ENCODE measurements at places on chromosomes 12 and 14. TPM values are rescaled to one million over a fixed set of nuclear protein-coding genes. Genes with fewer than 3 reads are reported as not detected.

- DNase-seq, result no peak
Observed at GRCh38 chr14:54676812-54677708, 110.1 kb downstream of the SAMD4A start.

GRCh38 chr12:23618718-23619117, 330.8 kb downstream of the SOX5 start:
- DNase-seq, result no peak

The TMCC3 gene
- 39.8 TPM for polyA plus RNA-seq

The KLRC3 gene
- not detected for polyA plus RNA-seq

The CLECL1 gene
- 0.32 TPM for polyA plus RNA-seq

The PLEKHD1 gene
- polyA plus RNA-seq, result 5.0 TPM

DNA sequence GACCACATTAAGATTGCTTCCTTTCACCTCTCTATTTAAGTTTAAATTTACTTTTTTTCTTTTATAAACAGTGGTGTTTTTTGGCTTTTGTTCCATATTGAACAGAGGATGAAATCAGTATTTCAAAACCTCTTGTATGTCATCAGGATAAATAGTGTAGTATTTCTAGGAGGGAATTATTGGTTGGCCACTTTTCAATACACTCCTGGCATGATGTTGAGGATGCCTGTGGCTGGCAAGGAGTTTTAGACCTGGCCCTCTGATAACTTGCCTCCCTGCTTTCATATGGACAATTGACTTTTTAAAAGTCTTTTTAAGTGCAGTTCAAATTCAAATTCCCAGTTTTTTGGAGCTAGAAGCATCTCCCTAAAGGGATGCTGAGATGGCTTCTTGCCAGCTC, 9.8 kb downstream of the TMTC2 start:
- no peak for DNase-seq

DNA sequence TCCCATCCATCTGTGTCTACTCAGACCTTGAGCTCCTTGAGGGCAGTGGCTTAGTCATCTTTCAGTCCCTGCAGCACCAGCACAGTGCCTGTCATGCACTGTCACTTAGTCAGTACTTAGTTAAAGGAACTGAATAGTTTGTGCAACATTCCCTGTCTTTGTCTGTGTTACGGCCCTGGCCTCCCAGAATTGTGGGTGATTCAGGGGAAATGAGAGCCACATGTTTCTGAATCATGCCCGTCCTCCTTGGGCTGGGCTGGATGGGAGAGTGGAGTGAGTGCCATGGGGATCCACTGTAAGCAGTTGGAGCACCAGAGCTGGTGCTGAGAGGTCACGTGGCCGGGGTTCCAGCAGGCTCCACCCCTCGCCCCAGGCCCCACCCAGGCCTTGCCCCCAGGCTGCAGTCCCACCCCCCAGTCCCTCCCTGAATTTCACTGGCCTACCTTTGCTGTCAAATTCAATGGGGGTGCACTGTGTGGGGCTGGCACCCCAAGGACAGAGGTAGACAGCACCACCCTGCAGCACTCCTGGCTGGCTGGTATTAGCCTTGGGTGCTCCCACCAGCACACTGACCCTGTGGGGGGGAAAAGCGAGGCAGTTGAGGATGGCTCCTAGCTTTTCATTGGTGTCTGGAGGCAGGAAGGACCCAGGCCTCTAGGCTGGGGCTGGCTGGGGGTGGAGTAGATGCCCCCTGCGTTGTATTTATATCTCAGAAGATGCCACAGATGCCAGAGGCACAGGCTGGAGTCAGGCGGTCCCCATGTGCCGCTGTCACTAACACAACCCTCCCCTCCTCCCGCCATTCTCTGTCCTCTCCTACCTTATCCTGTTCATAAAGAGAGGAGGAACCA, 7.5 kb downstream of the ITGA5 start:
- no peak for DNase-seq

DNA sequence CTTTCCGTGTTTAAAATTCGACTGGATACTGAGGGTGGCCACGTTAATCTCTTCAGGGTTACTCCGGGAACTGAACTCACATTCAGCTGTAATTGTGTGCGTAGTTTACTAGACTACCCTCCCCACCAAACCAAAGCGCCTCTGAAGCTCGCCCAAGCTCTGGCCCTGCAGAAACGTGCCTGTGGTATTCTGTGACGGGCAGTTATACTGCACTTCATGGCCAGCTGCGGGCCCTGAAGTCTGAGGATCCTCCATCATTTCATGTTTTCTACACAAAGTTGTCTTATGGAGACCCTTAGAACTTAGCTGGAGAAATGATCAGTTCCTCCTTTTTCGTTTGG, 688 bp downstream of the ZNF26 start:
- no peak for DNase-seq

GRCh38 chr12:130081117-130081805, 81.0 kb upstream of the FZD10 start:
- DNase-seq, result no peak

The KRT6C gene
- polyA plus RNA-seq, result not detected

DNA sequence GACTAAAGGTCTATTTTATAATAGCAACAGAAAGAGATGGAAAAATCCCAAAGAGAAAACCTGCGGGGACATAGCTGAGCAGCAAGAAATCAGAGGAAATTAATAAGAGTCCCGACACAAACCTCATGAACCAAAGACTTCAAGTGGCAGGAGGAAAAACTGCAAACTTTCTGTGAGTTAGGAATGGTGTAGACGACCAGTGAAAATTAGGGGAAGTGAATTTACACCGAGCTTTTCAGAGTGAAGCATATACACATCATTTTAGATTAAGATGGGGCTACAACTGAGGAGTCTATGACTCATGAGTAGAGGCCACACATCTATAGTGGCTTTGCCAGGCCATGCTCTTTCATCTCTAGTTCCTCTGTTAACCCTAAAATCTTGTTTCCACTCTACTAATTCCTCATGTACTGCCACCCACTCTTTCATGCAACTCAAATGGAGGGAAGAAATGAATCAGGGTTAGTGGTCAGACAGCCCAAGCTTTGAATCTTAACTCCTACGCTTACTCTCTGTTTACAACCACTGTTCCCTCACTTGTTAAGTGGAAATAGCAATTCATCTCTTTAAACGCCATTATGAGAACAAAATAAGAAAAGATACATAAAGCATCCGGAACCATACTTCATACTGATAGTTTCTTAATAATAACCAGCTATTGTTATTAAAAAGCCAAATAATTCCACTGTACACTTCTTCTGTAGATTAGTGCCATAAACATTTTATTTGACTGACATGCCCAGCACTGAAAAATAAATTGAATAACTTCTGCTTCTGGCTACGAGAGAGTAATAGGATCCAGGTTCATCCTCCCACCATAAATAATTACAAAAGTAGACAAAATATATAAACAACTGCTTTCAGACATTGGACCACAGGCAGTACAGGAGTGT, 219.3 kb downstream of the RMST start:
- no peak for DNase-seq

DNA sequence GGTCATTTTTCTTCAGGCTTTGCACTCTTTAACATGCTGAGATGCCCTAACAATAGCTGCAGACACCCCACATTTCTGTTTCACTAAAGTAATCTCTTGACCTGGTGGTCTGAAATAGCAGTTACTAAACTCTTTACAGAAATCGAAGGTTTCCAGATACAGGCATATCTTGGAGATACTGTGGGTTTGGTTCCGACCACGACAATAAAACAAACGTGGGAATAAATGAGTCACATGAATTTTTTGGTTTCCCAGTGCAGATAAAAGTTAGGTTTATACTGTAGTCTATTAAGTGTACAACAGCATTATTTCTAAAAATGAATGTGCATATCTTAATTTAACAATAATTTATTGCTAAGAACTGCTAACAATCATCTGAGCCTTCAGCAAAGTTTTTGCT, 208.7 kb downstream of the EGLN3 start:
- DNase-seq, result no peak

The TRPV4 gene
- 18.8 TPM for polyA plus RNA-seq

DNA sequence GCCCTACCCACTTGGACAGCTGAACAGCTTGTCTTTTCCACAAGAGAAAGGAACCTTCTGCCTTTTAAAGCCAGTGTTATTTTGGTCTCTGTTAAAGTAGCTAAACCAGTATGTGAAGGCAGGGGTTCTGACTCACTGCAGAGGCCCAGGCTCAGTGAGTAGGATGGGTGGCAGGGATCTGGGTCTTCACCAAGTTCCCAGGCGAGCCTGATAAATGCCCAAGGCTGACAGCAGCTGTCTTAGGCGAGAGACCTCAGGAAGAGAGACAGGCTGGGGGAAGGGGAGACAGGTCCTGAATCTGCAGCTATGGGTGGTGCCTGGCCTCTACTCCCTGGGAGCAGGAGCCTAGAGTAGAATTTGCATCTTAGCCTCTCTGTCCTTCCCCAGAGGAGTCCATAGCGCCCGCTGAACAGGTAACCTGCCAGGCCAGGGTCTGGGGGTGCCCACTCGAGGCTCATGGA, 18.1 kb upstream of the KIF26A start:
- no peak for DNase-seq

DNA sequence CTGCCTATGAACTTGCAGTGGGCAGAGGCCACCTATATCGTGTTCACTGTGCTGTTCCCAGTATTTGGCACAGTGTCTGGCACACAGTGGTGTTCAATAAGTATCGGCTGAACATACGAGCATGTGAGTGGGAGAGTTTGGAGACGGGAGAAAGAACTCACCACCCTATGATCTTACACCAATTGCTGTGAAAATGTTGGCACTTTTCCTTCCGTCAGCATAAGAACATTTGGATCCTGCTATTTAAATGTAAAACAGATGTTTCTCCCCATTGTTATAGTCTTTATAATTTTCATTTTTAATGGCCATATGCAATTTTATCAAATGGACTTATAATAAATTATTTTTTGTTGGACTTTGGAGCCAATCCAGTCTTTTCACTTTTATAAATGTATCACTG, 144.4 kb downstream of the EFCAB11 start:
- no peak for DNase-seq

The ZDHHC22 gene
- 0.55 TPM for polyA plus RNA-seq

DNA sequence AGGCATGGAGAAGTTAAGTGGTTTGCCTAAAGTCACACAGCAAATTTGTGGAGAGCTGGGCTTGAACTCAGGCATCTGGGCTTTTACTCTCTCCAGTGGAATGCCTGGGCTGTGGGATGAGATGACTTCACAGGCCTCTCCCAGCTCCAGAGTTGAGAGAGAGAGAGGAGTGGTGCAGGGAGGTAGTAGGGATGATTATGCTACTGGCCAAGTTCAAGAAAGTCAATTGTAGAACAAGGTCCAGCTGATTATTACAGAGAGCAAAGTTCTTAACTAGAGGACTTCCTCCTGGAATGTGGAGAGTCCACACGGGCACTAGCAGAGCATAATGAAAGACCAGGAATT, 769 bp upstream of the EMP1 start:
- DNase-seq, result no peak

DNA sequence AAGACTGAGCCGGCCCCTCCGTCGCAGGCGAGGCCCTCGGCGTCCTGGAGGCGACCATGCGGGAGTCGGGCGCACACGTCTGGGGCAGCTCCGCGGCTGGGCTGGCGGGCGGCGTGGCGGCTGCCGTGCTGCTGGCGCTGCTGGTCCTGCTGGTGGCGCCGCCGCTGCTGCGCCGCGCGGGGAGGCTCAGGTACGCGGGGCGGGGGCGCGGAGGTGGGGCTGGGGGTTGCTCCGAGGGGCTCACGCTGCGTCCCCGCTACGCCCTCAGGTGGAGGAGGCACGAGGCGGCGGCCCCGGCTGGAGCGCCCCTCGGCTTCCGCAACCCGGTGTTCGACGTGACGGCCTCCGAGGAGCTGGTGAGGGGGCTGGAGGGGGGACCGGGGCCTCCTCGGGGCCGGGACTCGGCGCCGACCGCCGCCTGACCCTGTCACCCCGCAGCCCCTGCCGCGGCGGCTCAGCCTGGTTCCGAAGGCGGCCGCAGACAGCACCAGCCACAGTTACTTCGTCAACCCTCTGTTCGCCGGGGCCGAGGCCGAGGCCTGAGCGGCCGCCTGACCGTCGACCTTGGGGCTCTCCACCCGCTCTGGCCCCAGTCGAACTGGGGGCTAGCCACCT, 7.8 kb downstream of the AMN start:
- DNase-seq, result no peak

DNA sequence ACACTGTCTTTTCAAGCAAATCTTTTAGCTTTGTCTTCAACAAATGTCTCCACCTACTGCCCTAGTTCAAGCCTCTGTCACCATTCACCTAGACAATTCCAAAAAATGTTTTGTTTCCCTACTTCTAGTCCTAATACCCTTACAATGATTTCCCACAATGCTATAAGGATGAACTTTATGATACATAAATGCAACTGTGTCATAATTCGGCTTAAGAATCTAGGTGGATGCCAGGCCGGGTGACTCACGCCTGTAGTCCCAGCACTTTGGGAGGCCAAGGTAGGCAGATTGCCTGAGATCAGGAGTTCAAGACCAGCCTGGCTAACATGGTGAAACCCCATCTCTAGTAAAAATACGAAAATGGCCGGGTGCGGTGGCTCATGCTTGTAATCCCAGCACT, 20.7 kb upstream of the CREBL2 start:
- DNase-seq, result no peak

The CLEC2A gene
- not detected for polyA plus RNA-seq

- no peak for DNase-seq
Observed at GRCh38 chr12:18850752-18851151, 112.8 kb downstream of the CAPZA3 start.

The AQP2 gene
- 435 TPM for polyA plus RNA-seq

GRCh38 chr12:121770388-121770787, 23.1 kb downstream of the RHOF start:
- DNase-seq, result no peak

GRCh38 chr12:126936181-126936851, 1330.7 kb upstream of the TMEM132C start:
- no peak for DNase-seq

The MANSC4 gene
- polyA plus RNA-seq, result 0.92 TPM

DNA sequence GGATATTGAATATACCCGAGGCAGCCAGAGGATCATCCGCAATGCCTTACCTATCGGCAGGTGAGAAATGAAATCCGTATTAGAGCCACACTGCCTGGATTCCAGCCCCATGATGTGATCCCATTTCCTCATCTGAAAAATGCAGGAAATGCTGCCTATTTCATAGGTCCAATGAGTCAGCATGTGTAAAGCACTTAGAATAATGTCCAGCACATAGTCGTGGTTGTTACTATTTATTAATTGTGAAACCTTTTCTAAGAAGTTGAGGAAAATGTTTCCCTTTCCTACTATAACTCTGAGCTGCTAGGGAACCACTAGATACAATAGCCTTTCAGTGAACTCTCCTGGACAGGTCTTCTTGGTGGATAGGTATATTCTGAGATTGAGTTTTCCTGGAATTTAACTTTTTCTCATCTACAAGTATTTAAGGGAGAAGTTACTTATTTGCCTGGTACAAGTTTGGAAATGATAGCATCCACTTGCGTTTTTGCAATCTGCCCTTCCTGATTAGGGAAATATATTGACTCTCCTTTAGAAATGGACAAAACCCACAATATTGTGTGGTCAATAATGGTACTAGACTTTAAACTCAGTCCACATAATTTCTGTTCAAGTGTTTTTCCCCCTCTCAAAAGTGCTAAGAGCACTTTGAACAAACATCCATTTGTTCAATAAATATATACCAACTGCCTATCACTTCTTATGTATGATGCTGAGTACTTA, 12.2 kb downstream of the POLR3B start:
- no peak for DNase-seq

DNA sequence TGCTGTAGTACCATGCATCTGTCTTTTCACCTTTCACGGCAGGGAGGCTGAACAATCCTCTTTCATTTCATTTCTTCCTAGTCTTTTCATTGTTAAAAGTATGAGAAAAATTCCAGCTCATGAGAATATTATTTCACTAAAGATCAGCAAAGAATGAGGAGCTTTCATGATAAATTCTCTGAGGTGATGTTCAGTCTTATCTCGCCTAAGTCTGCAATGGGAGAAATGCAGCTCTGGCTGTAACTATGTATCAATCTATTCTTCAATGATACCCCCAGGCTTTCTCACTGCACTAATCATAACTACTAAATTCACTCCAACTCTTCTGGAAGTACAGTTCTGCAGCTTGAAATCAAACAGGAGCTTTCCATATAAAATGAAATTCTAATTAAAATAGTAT, 15.7 kb downstream of the FOXG1 start:
- no peak for DNase-seq
